G401 (cell line): ENCODE measurements at places on chromosomes 3 and 15. TPM values are rescaled to one million over a fixed set of nuclear protein-coding genes. Genes with fewer than 3 reads are reported as not detected.

Gene SCG5
- 0.18 TPM in 1 of 2 replicates, not detected in the other for total RNA-seq

DNA sequence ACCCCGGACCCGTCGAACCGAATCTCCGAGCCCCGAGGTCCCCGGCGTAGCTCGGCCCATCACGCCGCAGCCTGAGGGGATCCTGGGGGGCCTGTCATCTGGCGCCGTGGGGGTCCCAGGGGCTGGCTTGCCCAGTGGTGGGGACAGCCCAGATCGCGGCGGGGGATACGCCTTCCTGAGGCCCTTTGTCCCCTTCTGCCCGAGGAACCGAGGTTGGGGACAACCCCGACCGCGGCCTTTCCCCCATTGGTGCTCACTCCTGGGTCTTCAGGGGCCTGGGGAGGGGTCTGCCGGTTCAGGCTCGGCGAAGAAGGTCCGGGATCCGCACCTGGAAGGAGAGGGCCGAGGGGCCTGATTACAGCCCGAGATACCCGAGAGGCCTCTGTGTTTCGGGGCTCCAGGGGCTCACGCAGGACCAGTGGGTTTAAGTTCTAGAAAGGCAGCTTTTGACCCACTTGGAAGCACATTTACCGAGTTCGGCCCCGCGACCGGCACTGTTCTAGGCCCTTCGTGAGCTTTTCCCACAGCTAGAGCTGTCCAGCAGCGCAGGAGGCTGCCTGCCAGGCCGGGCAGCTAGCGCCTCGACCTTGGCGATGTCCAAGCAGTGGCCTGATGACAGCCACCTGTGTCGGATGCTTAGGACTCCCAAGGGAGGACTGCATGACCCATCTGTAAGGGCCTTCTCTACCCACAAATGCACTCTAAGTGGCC is 504 bp downstream of the ABHD2 start:
- DNase-seq: peak; percentile 50

- no peak for DNase-seq
Observed at GRCh38 chr3:108713009-108713516, 44.1 kb downstream of the RETNLB start.

- DNase-seq: peak; percentile 72
Observed at GRCh38 chr3:62876064-62876463, 848 bp upstream of the CADPS start.

DNA sequence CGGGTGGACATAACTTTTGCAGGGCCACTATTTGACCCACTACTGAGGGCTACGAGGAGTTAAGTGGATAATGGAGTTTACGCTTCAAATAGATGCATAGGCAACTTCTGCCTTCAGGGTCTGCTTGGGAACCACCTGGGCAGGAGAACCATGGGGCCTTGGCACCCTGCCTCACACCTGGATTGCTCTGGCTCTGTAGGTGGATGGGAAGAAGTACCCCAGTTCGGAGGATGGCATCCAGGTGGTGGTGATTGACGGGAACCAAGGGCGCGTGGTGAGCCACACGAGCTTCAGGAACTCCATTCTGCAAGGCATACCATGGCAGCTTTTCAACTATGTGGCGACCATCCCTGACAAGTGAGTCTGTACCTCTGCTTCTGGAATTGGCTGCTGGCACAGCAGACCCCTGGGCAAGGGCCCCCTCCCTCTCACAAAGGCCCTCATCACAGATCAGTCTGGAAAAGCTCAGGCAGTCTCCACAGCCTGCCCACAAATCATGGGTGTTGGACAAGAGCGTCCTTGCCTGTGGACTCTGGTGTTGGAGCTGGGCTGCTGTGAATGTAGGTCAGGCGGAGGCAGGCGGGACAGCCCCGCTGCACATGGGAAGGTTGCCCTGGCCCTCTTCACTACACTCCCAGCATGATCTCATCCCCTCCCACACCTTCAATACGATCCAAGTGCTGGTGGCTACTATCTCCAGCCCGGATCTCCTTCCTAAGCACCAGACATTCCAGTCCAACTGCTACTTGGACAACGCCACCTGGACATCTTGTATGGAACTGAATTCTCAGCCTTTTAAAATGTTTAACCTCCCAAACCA is 46.7 kb downstream of the MESD start:
- DNase-seq: peak; percentile 89

DNA sequence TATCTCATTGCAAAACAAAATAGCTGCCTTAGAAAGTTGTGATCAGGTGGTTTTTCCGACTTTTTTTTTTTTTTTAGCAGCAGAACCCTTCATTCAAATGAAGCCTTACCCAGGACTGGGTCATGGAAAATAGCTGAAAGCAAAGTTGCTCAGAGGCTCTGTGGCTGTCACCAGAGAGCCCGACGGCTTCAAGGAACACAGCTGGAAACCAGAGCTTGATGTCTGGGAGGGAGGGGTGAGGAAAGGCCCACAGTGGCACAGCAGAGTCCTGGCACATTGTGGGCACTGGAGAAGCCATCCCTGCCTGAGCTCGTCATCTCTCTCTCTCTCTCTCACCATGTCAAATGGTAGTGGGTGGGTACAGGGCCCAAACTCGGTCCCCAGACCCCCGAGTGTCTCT is 77.5 kb downstream of the RPN1 start:
- no peak for DNase-seq
